ENCODE measurements at places on chromosomes 5 and 9.

DNA sequence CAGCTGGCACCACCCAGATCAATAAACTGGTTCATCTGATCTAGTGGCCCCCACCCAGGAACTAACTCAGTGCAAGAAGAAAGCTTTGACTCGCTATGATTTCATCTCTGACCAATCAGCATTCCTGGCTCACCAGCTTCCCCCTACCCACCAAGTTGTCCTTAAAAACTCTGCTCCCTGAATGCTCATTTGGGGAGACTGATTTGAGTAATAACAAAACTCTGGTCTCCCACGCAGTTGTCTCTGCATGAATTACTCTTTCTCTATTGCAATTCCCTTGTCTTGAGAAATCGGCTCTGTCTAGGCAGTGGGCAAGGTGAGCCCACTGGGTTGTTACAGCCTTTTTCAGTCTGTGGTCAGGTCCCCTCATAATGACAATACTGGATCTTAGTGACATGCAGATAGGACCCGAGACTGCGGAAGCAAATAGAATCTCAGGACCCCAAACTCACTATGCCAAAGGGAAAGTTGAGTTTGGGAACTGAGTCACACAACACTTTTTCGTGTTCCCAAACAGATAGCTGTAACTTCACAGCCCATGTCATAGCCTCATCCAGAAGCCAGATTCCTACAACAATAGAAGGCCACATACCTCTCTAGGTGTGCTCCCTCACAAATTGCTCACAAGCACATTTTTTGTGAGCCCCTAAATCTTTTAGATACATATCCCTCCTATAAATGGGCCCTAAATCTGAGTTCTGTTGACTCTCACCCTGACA is 175.2 kb upstream of the RAI14 start:
- no peak for DNase-seq

- DNase-seq = peak; percentile 67
Observed at GRCh38 chr5:138752341-138752950, 779 bp upstream of the CTNNA1 start.

- no peak for DNase-seq
Observed at GRCh38 chr5:124744170-124744971, 2.1 kb downstream of the ZNF608 start.

DNA sequence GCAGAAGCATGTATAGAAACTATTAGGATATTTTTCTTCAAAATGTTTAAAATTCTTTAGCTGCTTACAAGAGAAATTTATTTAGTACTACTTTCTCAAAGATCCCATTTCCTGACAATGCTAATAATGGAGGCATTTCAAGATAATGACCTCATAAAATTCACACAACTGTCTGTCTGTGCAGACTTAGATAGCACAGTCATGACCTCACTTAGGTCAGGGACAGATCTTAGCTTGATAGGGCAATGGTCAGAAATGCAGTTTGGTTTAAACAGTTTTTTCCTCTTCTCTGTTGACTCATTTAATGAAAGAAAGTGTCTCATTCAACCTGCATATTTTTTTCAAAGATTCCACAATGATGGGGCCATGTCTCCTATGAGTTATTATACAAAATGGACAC is 128.4 kb downstream of the GRIA1 start:
- DNase-seq = no peak

GRCh38 chr5:14655146-14655741 is 9.3 kb upstream of the OTULIN start:
- DNase-seq = no peak

- DNase-seq = no peak
Observed at GRCh38 chr5:158938200-158938599, 161.5 kb downstream of the EBF1 start.

All from iPS-NIHi11 (cell line).